ENCODE measurements at places on chromosomes 13 and 19. TPM values are rescaled to one million over a fixed set of nuclear protein-coding genes. Genes with fewer than 3 reads are reported as not detected.

The PLIN5 gene
- 0.59 TPM for polyA plus RNA-seq

The C19orf33 gene
- not detected for polyA plus RNA-seq

The ELAVL3 gene
- polyA plus RNA-seq, result 0.48 TPM

The PCDH17 gene
- 0.21 TPM for polyA plus RNA-seq

The PRR20E gene
- not detected for polyA plus RNA-seq

The UBE2L5 gene
- polyA plus RNA-seq, result 0.02 TPM

The ZSCAN22 gene
- 2.3 TPM for polyA plus RNA-seq

The SUPT20H gene
- polyA plus RNA-seq, result 59.0 TPM

The PABPC3 gene
- 0.02 TPM for polyA plus RNA-seq

The NCAN gene
- 0.03 TPM for polyA plus RNA-seq

- peaks cover 37% of the 10 kb centered on the region for H3K27me3 ChIP-seq
- no peaks in the 10 kb centered on the region for H3K36me3 ChIP-seq
- peak; percentile 91 for DNase-seq
- peaks cover 11% of the 10 kb centered on the region for H3K4me1 ChIP-seq
Observed at GRCh38 chr19:42176990-42177685, 40.3 kb downstream of the DEDD2 start.

- DNase-seq, result no peak
- H3K27me3 ChIP-seq, result no peaks in the 10 kb centered on the region
- H3K4me3 ChIP-seq, result no peak overlapping the region
- peaks cover 16% of the 10 kb centered on the region for H3K36me3 ChIP-seq
Observed at GRCh38 chr13:48403151-48403631, 9.7 kb downstream of the LPAR6 start.

GRCh38 chr13:37148501-37148900 is 43.0 kb upstream of the CSNK1A1L start:
- no peaks in the 10 kb centered on the region for H3K4me1 ChIP-seq
- H3K4me3 ChIP-seq, result no peak overlapping the region

DNA sequence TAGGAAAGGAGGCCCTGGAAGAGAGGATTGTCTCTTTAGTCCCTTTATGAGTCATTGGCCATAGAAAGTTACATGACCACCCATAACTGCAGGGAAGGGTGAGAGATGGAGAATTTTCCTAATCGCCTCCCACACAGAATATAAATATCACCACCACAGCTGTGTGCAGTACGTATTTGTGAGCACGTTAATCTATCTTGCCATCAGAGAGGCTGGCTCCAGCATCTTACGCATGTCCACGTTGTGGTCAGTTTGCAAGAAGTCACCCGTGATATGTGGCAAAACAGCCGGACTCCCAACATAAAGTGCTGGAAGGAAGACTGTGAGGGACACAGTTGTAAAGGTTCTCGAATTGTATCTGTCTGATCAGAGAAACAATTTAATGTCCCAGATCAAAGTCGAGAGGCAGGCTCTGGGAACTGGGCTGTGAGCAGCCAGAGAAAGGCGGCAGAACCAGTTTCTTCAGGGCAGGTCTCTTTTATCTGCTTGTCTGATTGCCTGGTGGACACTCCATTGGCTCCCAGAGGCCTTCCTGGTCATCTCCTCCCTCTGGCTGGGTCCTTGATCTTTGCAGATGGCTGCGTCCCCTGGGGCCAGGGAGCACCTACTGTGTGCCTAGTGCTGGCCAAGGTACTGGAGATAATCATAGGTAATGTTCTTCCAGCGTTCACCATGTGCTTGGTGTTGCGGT is 74.9 kb downstream of the SIPA1L3 start:
- no peak for DNase-seq
- no peaks in the 10 kb centered on the region for H3K27me3 ChIP-seq
- H3K27ac ChIP-seq, result no peak overlapping the region
- H3K4me3 ChIP-seq, result no peak overlapping the region
- H3K4me1 ChIP-seq, result peaks cover 6% of the 10 kb centered on the region

- H3K36me3 ChIP-seq, result no peaks in the 10 kb centered on the region
- H3K27me3 ChIP-seq, result no peaks in the 10 kb centered on the region
- DNase-seq, result no peak
- no peak overlapping the region for H3K27ac ChIP-seq
- no peaks in the 10 kb centered on the region for H3K4me1 ChIP-seq
Observed at GRCh38 chr13:42363941-42364612, 92.1 kb downstream of the AKAP11 start.

DNA sequence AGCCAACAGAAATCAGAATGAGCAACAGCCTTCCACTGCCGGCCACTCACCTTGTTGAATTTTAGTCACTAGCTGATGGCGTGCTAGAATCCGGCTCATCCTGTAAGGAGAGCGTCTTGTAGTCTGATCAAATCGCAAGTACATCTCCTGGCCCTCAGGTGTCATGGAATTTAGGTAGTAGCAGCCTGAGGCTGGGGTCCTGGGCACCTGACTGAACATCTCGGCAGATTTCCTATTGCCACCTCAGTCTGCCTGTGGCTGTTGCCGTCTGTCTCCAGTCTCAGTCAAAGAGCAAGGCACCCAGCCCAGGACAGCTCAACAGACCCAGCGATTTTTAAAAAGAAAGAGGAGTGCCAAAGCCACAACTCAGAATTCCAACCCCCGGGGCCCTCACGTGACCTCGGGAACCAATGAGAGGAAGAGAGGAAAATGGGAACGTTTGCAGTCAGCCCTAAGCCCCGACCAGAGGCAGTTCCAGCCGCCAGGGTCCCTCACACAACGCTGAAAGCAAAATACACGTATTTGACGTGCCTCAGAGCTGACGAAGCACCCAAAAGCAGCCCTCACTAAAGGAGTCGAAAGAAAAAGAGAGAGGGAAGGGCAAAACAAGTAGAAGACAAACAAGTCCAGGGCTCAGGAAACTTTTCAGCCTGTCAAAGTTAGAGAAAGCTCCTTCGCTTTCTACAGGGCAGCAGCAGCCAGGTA is at the start of gene STARD13:
STARD13 (minus strand) TSS at position 336 of the 705 bp plus-strand sequence; CDS start at position 219, 117 bp downstream.
- peak within 1 kb of the TSS; percentile 66 for H3K4me3 ChIP-seq
- DNase-seq, result peak; percentile 51
- no peaks in the 10 kb centered on the region for H3K36me3 ChIP-seq
- H3K4me1 ChIP-seq, result peaks cover 3% of the 10 kb centered on the region
- no peaks in the 10 kb centered on the region for H3K27me3 ChIP-seq
- peak within 1 kb of the TSS; percentile 93 for H3K27ac ChIP-seq

DNA sequence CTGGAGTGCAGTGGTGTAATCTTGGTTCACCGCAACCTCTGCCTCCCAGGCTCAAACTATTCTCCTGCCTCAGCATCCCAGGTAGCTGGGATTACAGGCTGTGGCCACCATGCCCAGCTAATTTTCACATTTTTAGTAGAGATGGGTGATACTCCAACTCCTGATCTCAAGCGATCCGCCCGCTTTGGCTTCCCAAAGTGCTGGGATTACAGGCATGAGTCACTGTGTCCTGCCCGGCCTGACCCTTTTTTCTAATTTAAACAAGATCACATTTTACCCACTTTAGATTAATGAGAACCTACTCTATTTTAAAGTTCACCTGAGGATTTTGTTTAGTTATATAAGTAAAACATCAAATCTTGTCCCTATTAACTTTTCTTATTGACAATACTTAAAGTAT is 91.8 kb upstream of the POSTN start:
- H3K36me3 ChIP-seq, result no peaks in the 10 kb centered on the region
- no peaks in the 10 kb centered on the region for H3K27me3 ChIP-seq
- no peak overlapping the region for H3K27ac ChIP-seq
- H3K4me3 ChIP-seq, result no peak overlapping the region

GRCh38 chr13:114120591-114121011 is 11.8 kb downstream of the RASA3 start:
- H3K27ac ChIP-seq, result peak overlapping the region; percentile 83
- H3K36me3 ChIP-seq, result peaks cover 5% of the 10 kb centered on the region

DNA sequence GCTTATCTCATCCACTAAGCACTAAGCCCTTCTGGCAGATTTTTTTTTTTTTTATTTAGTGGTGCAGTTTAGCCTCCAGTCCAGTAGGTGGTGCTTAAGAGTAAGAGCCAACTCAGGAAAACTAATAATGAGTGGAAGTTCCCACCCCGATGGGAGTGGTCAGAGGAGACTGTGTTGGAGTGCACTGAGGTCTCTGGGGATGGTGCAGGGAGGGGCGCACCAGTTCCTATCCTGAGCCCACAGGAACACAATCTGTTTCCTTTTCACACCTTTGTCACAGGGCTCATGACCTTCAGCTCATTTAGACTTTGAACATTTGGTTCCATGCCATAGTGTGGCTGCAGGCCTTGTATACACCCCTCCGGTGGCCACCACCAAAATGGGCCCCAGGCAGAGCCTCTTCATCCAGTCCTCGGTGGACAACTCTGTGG is 367.4 kb downstream of the SPRY2 start:
- no peak overlapping the region for H3K4me3 ChIP-seq
- peak; percentile 2 for DNase-seq
- no peaks in the 10 kb centered on the region for H3K36me3 ChIP-seq

- no peaks in the 10 kb centered on the region for H3K4me1 ChIP-seq
- no peak overlapping the region for H3K27ac ChIP-seq
- no peak for DNase-seq
- H3K27me3 ChIP-seq, result peaks cover 25% of the 10 kb centered on the region
- no peak overlapping the region for H3K4me3 ChIP-seq
- H3K36me3 ChIP-seq, result no peaks in the 10 kb centered on the region
Observed at GRCh38 chr13:111514610-111515306, 194.3 kb downstream of the TEX29 start.

- H3K36me3 ChIP-seq, result no peaks in the 10 kb centered on the region
- no peaks in the 10 kb centered on the region for H3K4me1 ChIP-seq
- peaks cover 15% of the 10 kb centered on the region for H3K27me3 ChIP-seq
- DNase-seq, result no peak
- no peak overlapping the region for H3K27ac ChIP-seq
Observed at GRCh38 chr13:112954488-112955270, 14.3 kb upstream of the MCF2L start.

- no peak overlapping the region for H3K4me3 ChIP-seq
- no peak for DNase-seq
- peaks cover 65% of the 10 kb centered on the region for H3K36me3 ChIP-seq
- H3K27me3 ChIP-seq, result no peaks in the 10 kb centered on the region
- no peak overlapping the region for H3K27ac ChIP-seq
Observed at GRCh38 chr19:19280561-19280960, 7.5 kb upstream of the TM6SF2 start.

DNA sequence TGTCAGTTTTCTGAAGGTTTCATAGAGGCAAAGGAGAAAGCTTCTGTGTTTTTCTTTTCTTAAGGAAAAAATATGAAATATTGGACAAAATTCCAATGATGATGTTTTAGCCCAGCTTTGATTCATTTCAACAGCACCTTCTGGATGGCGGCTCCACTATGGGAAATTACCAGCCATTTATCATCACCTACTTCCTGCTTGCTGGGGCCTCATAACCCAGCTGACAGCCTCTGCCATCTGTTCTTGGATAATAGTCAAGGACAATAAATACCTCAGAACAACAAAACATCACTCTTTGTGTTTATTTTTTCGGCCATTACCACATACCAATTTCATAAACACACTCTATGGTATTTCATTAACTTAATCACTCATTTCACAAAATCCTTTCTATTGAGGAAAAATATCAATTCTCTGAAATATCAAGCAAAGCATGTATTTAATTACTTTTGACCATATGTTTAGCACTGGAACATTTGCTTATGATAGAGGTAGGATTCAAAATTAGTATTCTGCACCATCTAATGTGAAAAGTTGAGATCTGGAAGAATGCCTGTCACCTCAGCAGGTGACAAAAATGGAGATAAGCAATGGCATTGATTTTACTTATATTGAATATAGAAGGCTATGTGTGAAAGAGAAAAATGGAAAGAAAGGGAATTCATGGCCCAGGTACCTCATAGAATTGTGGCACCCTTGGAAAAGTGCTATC is 629.7 kb downstream of the LIG4 start:
- H3K36me3 ChIP-seq, result peaks cover 2% of the 10 kb centered on the region
- H3K27ac ChIP-seq, result no peak overlapping the region

DNA sequence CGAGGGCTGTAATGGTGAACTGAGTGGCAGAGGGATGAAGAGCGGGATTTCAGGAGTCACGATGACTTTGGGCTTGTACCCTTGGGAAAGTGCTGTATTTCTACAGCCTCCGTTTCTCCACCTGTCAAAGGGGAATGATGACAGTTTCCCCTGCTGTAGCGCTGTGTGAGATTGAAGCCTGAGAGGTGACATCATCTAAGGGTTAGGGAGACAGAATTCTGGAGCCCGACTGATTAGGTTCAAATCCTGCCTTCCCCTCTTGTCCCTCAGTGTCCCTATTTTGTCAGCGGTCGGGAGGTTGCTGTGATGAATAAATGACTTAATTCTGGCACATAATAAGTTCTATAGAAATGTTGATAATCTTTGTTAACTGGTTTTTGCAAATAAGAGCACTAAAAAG is 693 bp downstream of the MRPL4 start:
- no peak for DNase-seq
- H3K27me3 ChIP-seq, result no peaks in the 10 kb centered on the region
- H3K27ac ChIP-seq, result no peak overlapping the region

GRCh38 chr13:21684576-21684975 is 13.7 kb downstream of the FGF9 start:
- H3K27ac ChIP-seq, result no peak overlapping the region

DNA sequence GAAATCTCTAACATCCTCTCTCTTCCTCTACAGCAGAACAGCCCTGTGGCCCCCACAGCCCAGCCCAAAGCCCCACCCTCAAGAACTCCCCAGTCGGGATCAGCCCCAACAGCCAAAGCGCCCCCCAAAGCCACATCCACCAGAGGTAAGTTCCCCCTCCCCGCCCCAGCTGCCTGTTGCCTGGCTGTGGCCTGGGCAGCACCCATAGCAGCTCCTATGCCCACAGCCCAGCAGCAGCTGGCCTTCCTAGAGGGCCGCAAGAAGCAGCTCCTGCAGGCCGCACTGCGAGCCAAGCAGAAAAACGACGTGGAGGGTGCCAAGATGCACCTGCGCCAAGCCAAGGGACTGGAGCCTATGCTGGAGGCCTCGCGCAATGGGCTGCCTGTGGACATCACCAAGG is 14.5 kb downstream of the CC2D1A start:
- no peak overlapping the region for H3K27ac ChIP-seq

DNA sequence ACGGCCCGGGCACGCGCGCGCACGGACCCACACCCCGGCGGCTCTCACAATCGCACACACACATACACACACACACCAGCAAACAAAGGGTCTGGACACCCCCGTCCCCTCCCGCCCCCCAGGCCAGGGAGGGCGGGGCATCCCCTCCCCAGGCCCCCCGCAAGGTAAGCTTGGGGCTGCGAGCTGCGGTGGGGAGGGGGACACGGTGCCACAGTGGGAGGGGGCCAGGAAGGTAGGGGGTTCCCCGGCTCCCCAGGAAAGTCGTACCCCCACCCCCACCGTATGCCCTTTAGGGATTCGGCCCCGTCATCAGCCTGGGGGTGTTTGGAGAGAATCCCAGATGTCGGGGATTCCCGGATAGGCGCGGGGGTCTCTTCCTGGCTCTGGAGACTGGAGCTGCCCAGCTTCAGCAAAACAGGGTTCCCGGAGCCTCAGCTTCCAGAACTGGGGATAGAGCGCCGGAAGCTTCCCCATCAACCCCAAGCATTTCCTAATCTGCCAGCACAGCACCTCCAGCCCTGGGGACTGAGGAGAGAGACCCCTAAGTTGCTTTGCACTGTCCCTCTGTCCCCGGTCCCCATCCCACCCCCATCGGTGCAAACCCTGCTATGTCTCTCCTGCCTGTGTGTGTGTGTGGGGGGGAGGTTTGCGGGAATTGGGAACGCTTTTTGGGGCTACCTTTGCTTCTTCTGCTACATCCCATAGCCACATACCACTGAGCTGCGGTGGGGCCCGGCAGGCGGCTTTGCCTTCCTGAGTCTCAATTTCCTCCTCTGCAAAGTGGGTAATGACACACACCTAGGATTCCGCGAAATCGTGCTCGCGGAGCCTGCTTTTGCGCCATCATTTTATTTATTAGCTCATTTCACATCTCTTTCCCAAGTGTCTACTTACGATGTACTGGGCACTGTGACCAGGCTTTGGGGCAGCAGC is 1.8 kb upstream of the CDC37 start:
- peaks cover 9% of the 10 kb centered on the region for H3K4me1 ChIP-seq
- H3K27me3 ChIP-seq, result no peaks in the 10 kb centered on the region
- H3K36me3 ChIP-seq, result peaks cover 3% of the 10 kb centered on the region
- H3K4me3 ChIP-seq, result peak overlapping the region; percentile 98
